ENCODE measurements at places on chromosomes 16 and 17.

DNA sequence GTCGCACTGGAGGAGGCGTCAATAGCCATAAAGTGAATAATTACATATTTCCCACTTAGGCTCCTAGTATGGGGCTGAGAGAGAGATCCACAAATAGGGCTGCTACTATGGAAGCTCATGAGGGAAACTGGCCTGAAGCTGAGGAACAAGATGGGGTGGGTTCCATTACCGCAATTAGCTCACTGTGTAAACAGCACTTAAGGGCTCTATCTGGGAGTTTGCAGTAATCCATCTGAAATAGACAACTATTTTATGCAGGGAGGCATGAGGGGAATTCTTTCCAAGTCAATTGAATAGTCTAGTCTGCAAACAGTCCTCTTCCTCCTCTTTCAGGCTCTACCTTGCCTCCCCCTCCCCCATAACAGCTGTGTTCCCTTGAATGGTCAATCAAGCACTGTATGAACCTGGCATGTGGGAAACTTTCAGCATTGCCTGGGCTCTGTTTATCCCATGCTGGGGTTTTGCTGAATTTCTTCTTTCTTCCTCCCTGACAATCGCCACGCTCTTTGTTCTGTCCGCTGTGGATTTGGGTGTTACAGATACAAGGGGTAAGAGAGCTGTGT, 56.1 kb upstream of the MAF start:
- DNase-seq = no peak

- DNase-seq = no peak
These were observed 22.4 kb downstream of the ATAD5 start for GRCh38 chr17:30854146-30854545.

DNA sequence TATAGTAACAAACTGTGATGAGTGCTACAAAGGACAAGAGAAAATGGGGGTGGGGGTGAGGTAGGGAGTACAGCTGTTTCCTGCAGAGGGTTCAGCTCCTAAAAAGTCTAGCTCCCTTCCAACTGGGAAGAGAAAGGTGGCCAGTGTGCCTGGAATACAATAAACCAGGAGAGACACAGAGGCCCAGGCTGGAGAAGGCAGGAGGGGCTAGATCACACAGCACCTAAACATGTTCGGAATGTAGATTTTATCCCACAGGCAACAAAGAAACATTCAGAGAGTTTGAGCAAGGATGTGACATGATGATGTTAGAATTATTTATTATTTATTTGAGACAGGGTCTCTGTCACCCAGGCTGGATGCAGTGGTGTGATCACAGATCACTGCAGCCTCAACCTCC, 10.2 kb downstream of the TEX2 start:
- DNase-seq = no peak

- no peak for DNase-seq
These were observed 150.1 kb downstream of the ITFG1 start for GRCh38 chr16:47310792-47311211.

- DNase-seq = no peak
These were observed 885 bp downstream of the ZNF207 start for GRCh38 chr17:32350666-32351418.

DNA sequence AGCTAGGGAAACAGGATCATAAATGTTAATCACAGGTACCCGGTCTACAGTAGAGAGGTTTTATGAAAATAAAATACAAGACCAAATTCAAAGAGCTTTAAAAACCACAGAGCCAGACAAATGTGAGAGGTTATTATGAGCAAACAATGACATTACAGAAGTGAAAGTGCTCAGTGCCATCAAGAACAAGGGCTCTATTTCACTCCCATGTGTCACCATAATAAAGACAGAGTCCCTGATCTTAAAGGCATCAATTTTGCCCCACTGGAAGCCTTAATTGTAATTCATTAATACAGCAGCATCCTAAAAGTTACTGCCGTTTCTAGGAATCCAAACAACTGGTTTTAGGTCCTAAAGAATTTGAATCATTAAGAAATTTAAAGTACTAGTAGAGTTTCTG, 43.7 kb upstream of the CDRT4 start:
- DNase-seq = no peak
